ENCODE measurements at places on chromosomes 5 and 9.

DNA sequence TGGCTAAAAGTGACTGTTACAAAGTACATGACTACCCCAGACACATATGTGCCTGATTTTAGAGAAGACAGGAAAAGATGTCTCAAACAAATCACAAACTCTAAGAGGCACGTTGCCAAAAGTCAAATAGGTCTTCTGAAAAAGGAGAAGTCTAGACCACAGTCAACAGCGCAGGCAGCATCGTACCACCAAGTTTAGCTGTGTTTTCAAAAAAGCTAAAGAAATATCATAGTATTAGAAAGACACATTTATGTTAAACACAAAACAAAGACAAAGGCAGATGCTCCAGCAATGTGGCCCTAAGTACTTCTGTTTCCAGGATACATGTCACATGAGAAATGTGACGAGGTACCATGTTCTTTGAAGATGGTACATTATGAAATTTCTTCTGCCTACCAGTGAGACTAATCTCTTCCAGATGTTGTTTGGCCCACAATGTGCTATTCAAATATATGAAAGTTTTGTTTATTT, 43.5 kb downstream of the LPAR1 start:
- DNase-seq: no peak

DNA sequence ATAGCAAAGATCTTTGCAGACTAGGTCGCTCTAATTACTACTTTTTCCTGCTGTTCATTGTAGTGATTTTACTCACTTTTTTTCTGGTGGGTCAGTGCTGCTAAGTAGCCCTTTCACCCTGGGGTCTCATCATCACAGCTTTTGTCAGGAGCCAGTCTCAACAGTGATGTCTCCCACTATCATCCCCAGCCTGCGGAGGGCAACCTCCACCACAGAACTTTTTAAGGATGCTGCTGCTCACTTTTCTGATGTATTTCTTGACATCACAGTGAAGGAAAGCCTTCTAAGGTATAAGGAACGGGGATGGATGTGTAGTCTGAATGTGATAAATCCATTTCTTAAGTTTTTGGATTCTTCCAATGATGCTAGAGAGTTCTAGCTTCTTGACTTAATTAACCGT, 242.5 kb upstream of the RIOK2 start:
- no peak for DNase-seq

DNA sequence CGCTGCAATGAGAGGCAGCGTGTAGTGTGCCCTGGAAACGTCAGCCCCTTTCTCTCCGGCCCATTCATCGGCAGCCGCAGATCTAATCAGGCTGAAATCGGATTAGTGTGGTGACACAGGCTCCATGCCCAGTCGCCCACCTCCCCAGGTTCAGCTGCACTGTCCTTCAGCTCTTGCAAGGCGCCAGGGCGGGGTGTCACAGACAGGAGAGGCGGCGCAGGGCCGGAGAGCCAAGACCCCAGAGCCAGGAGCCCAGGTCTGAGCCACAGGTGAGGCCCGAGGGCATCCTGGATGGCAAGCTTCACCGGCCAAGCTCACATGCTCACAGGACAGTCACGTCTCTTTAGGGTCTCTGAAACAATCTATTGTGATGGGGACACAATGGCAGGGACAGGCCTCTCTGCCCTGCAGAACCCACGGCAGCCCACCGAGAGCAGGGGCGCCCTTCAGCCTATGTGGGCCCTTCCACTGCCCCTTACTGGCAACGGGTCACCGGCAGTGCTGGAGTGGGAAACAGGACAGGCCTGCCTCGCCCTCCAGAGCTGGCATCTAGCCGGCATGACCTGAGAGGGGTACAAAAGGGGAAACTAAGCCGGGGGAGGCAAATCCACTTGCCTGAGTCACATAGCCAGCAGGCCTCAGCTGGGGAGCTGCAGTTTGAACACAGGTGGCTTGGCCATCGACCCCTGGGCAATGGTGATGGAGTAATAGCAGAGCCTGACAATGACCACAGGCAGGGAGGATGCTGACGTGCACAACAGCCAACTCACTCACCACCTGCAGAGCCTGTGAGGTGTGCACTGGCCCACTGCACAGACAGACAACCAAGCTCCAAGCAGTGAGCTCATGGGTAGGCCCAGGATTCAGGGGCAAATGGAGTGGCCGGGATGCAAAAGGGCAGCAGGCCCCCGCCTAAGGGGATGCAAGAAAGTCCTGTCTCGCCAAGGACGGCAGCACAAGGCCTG, 48.1 kb downstream of the VAV2 start:
- no peak for DNase-seq

DNA sequence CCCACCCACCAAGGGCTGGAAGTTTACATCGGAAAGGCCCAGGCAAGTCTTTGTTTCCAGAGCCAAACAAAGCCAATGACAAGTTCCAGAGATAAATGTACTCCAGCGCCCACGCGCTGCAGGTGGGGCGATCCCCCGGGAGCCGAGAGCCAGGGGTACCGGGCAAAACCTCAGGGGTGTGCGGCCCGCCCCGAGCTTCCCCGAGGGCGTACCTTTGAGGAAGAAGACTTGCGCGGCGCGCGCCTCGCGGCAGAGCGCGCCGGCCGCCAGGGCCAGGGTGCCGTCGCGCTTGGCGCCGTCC, 671 bp downstream of the DUSP1 start:
- no peak for DNase-seq

GRCh38 chr9:129198319-129199043, 20.4 kb upstream of the IER5L start:
- no peak for DNase-seq

DNA sequence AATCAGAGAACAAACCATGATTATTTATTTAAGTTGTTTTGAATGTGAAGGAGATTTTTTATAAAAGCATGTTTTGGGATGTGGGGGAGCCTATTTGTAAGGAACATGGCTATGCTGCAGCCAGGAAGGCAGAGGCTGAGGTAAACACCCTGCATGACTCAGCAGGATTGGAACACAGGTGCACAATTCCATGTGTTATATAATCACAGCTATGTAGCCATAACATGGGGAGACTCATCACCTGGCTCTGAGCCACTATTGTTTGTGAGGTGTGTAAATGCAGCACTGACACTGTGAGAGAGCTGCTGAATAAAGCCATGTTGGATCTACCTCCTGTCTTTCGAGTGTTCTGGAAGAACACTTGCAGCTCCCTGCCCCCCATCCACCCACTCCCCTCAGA, 1009.8 kb downstream of the DNAH5 start:
- no peak for DNase-seq

GRCh38 chr9:71363286-71363961, 242.0 kb upstream of the TRPM3 start:
- DNase-seq: no peak

GRCh38 chr5:140946578-140946977, 19.7 kb upstream of the PCDHAC2 start:
- no peak for DNase-seq

DNA sequence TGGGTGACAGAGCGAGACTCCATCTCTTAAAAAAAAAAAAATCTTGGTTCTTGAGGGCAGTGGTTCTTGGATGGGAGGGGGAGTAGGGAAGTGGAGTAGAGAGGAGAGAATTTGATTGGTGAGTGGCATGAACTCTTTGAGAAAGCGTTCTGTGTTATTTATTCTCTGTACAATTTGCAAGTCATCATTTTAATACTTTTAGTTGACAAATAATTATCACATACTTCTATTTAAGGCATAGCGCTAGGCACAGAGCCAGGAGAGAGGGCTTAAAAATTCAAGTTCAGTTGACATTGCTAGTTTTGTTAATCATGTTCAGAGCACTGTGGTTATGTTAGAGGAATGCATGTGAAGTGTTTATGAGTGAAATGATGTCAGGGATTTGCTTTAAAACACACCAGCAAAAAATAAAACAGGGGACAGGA, 24.6 kb downstream of the HSDL2 start:
- no peak for DNase-seq

GRCh38 chr9:107620801-107621200, 131.2 kb upstream of the KLF4 start:
- DNase-seq: no peak

DNA sequence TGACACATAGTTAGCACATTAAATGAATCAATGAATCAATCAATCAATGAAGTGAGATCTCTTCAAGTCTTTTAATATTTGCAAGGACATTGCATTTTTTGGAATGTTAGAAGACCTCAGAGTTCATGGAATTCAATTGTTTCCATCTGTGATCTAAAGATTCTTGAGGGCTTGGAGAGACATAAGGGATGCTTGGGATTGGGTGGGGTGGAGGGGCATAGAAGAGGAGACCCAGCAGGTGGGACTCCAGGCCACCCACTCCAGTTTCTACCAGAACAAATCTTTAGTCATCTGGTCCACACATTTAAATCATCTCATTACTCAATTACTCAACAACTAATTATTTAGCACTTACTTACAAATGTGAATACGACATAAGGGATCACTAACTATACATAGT, 251.0 kb upstream of the TRIM32 start:
- DNase-seq: no peak

DNA sequence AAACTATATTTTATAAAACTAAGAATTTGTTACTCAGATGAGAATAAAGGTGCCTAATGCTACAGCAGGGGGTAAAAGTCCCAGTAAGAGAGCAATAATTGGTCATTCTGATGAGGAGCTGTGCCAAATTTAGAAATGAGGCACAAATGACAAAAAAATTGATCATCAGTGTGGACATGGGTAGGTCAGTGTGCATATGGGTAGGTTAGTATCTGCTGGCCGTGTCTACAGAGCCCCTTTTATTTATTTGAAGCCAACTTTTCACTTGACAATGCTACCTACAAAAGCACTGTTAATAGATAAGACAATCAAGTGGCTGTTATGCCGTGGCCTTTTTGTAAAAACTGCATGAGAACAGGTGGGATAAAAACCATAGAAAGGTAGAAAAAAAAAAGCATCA, 454.6 kb downstream of the RAB3C start:
- no peak for DNase-seq

- DNase-seq: no peak
Observed at GRCh38 chr9:16815079-16815478, 55.4 kb downstream of the BNC2 start.

GRCh38 chr5:111954516-111955395, 197.8 kb upstream of the NREP start:
- DNase-seq: no peak

- peak; percentile 55 for DNase-seq
Observed at GRCh38 chr9:131656356-131657036, 83.4 kb downstream of the RAPGEF1 start.

DNA sequence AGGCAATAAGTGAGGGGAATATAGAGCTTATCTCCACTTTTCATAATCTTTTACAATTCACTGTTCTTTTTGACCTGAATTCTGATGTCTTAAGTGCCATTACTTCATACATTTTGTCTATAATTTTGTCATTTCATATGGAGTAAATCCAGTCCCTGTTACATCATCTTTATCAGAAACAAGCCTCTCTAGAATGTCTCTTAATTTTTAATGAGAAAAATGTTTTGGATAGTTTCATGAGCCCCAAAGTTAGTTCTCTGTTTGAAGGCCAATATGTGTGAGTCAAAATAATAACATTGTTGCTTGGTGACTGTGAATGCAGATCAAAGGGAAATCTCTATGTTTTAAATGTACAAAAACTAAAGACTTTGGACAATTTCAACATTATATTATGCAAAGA, 329.6 kb upstream of the ARRDC3 start:
- DNase-seq: no peak

GRCh38 chr9:133360400-133361393, 4.3 kb downstream of the SURF2 start:
- no peak for DNase-seq

DNA sequence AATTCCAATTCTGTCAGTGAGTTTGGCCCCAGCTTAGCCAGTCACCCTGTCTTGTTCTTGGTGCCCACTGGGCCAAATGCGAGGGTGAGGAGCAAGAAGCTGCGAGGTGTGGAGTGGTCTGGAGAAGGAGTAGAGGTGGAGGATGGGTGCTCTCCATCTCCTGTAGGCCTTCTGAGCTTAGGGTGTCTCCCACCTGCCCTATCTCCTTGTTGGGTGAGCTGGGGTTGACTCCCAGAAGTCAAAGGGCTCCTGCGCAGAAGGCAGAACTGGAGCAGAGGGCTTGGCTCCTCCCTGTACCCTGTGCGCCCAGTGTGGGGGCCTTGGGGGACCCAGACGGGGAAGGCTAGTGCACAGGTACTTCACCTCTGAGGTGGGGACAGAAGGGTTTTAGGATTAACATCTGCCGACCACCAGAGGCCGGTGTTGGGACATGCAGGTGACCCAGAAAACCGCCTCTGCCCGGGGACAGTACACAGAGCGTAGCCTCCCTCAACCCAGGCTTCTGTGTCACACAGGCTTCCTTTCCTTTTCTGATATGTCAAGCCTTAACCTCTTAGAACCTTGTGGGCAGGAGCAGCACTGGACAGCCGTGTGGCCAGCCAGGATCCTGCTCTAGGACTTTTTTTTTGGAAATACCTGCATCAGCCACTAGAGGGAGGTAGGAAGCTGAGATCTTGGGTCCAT, 16.9 kb downstream of the IL5 start:
- no peak for DNase-seq

DNA sequence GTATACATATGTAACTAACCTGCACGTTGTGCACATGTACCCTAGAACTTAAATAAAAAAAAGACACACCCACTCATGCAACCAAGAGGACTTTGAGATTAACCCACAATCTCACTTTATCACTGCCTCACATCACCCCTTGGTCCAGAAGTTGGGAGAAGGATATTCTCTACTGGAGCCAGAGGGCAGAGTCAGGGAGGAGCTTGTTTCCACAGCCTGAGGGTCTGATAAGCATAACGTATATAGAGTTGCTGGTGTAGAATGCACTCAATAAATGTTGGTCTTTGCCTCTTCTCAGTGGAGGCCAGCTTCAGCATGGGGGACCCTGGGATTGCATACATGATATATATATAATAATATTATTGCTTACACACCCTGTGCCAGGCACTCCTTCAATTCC, 10.1 kb downstream of the KCNV2 start:
- no peak for DNase-seq

- no peak for DNase-seq
Observed at GRCh38 chr9:124733964-124734740, 37.0 kb downstream of the NR6A1 start.

DNA sequence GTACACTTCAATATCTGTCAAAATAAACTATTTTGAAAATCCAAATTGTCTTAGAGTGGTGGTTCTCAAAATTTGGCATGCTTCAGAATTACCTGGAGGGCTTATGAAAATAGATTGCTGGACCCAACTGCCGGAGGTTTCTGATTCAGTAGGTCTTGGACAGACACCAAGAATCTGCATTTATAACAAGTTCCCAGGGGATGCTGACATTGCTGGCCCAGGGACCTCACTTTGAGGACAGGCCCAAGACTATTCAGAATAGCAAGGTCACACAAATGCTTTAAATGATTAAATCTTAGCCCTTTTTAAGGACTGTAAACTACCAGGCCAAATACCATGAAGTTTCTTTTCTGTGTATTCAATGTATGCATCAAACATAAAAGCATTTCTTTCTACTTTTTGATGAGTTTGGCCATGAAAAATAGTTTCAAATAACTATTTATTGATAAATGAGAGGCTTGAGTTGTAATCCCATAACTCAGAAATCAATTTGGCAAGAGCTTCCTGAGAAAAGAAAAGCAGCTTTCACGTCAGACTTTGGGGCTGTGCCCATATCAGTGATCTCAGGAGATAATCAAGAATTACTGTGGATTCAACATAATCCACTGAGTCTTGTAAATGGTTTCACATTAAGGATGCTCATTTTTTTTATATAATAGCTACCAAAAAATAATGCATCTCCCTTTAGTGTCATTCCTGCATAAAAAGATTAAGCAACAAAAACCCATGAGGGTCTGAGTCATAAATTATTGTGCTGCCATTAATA, 191.4 kb downstream of the FRMD3 start:
- no peak for DNase-seq

Data from activated CD4-positive, alpha-beta T cell treated with anti-CD3 and anti-CD28 coated beads for 1 hour (primary cell).